ENCODE measurements at places on chromosomes 1 and 21.

- peak; percentile 41 for DNase-seq
Observed at GRCh38 chr1:84141182-84142003, 2.7 kb upstream of the PRKACB start.

DNA sequence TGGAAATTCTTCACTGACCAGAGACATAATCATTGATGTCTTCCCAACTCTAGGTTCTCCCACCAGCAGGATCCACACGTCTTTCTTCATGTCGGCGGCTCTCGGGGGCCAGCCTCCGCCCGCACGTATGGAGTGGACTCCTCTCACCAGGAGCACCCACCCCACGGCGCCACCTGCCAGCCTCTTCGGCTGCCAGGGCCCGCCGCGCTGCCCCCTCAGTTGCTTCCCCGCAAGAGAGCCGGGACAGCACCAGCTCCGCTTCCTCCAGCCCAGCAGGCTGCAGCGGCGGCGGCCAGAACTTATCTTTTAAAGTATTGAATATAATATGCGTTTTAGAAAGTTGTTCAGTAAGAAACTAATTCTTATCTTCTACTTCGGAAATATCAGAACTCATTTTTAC, 273.5 kb downstream of the LIPI start:
- no peak for DNase-seq

DNA sequence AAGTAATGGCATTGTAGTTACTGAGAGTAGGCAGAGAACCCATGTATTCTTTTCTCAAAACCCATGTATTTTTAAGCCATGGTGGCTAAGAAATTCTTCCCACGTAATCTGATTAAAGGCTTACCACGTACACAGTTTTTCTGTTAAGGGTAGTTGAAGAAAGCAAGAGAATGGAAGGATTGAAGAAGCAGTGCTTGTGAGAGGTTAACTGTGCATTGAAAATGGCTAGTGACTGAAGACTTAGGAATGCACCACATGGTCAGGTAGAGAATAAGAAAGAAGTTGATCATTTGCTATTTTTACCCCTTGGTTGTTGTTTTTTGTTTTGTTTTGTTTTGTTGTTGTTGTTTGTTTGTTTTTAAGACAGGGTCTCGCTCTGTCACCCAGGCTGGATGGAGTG, 178.9 kb upstream of the SNX7 start:
- no peak for DNase-seq

- DNase-seq, result no peak
Observed at GRCh38 chr1:155177192-155177917, 3.7 kb downstream of the TRIM46 start.

DNA sequence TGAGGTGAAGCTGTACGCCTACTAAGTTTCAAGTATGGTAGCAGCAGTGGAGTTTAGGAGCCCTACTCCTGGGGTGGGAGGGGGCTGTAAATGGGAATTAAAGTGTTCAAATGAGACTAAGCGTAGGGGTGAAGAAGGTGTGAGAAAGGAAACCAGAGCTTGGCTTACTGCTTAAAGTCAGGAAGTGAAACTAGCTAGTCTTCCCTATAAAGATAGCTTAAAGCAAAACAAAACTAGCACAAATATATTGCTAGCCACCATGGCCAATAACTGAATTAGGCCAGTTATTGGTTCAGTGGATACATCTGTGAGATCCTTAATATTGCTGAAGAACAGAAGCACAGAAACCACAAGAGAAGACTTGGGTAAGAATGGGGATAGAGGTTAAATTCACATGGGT, 492.2 kb upstream of the PKN2 start:
- no peak for DNase-seq

- no peak for DNase-seq
Observed at GRCh38 chr1:118992868-118993699, 4.9 kb upstream of the TBX15 start.

GRCh38 chr1:219281831-219282230, 108.2 kb downstream of the LYPLAL1 start:
- DNase-seq, result no peak

DNA sequence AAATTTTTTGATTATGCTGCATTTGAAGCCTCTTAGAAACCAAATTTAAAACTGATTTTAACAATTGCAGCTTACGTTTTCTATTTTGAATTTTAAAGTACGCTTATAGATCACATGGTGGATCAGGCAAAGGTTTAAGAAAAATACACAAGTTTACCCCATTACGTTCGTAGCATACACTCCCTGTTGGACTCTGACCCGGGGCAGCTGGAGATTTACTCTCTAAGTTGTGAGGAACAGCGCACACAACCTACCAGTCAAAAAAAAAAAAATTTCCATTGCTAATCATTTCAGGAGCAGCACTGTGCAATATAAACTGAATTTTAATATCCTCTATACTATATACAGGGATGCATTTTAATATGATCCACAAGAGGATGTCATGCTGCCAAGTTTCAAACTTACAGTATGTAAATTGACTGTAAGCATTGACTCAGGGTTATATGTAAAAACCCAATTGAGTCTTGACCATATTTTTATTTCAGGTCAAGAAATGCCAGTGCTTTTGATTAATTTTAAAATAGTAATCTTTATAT, 20.4 kb downstream of the CSDE1 start:
- DNase-seq, result no peak

GRCh38 chr1:17117451-17118265, 1.6 kb downstream of the PADI2 start:
- DNase-seq, result no peak

- no peak for DNase-seq
Observed at GRCh38 chr1:21939650-21940374, 2.7 kb upstream of the HSPG2 start.

DNA sequence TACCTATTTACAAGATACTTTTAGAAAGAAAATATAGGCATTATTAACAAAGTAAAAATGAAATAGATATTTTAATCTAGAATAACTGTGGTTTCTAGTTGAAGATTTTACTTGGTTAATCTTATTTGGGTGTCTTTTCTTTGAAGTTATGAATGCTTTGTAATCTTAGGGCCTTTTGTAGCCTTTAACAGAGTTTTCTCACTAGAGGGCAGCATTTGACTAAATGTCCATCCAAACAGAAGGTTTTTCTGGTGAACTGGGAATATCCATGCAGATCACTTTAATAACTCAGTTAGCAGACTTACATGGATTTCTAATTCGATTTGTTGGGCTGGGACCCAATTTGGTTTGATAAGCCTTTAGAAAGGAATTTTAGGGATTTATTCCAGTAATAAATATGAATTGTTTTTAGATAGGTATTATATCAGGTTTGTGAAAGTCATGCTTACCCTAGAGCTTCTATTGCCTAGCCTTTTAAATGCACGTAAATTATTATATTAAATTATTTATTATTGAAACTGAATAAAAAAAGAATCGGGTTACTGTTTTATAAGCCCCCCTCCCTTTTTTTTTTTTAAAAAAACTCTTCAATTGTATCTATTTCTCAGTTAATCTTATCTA, 119.7 kb downstream of the ZNF326 start:
- no peak for DNase-seq

GRCh38 chr1:59039551-59039950, 255.7 kb upstream of the JUN start:
- no peak for DNase-seq

Data from GF-D8 (cell line).